ENCODE measurements at places on chromosomes 6 and 20.
A peak's percentile ranks its signal among the peaks of the same experiment; 100 is the strongest.

- DNase-seq = no peak
These were observed 4.3 kb downstream of the VSX1 start for GRCh38 chr20:25077610-25078169.

- DNase-seq = no peak
These were observed 330.5 kb upstream of the MAP3K7 start for GRCh38 chr6:90917376-90917775.

DNA sequence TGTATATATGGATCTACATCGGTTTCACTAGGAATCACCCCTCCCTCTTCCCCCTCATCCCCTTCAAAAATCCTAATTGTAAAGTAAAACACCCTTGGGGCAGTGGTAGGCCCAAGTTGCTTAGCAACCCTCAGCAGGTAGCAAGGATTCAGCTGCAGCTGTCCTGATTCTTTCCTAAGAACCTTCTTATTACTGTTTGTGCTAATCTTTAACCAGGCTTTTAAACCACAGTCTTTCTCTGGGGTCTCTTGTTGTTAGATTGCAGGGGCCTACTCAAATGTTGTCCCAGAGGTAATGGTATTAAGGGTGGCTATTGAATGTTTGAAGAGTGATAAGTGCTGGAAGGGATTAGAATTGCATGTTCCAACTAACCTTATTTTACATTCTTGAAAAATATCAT, 46.4 kb downstream of the PRL start:
- no peak for DNase-seq

DNA sequence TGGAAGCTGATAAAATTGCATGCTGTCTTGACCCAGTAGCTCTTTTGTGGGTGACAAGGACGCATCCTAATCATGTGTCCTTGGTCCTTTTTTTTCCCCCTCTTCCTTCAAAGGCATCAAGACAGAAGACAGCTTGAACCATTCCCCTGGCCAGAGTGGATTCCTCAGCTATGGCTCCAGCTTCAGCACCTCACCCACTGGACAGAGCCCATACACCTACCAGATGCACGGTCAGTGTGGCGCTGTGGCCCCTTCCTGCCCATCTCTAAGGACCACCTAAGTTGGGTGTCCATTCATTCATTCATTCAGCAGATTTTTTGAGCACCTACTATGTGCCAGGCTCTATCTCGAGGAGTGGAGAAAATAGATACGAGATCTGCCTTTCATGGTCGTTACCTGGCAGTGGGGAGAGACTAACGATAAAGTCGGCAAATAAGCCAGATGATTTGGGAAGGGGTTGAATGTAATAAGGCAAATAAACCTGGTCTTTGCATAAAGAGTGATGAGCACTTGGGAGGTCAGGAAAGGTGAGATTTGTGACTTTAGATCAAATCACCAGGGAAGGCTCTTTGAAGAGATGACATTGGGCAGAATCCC, 121.5 kb downstream of the EYA2 start:
- no peak for DNase-seq

- DNase-seq = no peak
These were observed 548.4 kb upstream of the JAG1 start for GRCh38 chr20:11222243-11222642.

DNA sequence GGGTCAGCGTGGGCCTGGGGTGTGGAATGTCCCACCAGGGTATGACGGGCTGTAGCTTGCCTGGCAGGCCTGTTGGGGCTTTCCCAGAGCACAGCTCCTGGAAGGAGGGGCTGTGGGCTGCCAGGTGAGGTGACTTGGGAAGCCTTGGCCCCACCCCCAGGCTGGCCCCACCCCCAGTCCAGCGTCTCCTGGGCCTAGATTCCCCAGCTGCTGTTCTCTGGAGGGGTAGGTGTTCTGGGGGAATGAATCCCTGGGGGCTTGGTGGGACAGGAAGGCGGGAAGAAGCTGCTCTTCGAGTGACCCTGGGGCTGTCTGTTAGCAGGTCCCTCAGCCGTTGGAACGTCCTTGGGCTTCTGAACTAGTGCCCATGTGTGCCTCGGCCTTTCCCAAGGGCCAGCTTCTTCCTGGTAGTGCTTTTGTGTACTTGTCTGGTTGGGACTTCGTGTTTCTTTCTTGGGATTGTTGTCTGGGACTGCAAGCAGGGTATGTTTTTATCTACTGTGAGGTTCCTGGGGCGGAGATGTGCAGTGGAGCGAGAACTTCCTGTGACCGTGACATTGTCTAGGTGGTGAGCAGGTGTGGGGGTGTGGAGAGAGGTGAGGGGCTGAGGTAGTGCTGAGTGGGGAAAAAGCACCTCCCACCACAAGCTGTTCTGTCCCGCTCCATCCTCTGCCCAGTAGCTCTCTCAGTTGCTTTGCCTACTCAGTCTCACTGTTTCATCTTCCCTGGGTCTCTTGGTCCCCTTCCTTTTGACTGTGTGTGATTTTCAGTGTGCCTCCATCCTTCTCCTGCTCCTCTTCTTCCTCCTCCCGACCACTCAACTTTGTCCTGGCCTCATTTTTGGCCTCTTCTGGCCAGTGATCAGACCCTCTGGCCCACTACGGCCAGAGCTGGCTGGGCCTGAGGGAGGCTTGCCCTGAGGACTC, 1.3 kb upstream of the DDR1 start:
- peak; percentile 50 for DNase-seq

DNA sequence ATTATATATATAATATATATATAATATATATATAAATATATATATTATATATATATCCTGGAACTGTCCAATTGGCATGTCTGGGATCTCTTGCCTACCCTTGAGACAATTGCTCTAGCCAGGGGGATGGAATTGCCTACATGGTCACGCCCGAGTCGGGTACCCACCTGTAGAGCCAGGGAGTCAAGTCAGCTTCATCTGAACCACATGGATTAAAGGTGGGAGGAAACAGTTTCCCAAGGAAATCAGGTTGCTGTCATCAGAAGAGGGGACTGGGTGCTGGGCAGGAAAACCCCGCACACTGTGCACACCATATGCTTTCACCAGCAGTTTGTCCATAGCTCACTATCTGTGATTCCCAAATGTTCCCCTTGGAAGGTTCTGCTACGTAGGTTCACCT, 252.5 kb upstream of the NOX3 start:
- DNase-seq = no peak

- no peak for DNase-seq
These were observed 25.8 kb upstream of the RNGTT start for GRCh38 chr6:88989215-88989614.
